ENCODE measurements at places on chromosomes 1 and 21.

GRCh38 chr1:10484521-10484920 is 9.8 kb downstream of the PEX14 start:
- no peak for DNase-seq

- DNase-seq: no peak
Observed at GRCh38 chr1:85315789-85316188, 39.4 kb upstream of the BCL10 start.

GRCh38 chr1:201515062-201515750 is 8.3 kb upstream of the CSRP1 start:
- no peak for DNase-seq

DNA sequence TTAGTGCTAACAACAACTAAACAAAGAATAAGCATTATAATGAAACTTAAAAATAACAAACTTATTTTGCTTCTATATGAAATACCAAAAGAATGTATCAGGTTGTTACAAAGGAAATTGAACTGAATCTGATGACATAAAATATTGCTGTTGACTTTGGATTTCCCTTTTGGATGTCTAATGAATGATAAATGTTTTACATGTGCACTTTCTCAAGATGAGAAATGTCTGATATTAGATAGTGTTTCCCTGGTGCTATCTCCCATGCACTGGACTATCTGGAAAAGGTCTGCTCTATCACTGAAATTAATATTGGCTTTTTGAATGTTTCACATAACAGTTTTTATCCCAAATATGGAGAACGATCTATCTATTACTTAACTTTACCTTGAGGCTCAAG is 179.9 kb downstream of the HMCN1 start:
- no peak for DNase-seq

GRCh38 chr1:20614131-20614579 is 19.1 kb upstream of the PINK1 start:
- no peak for DNase-seq

- DNase-seq: no peak
Observed at GRCh38 chr1:224914292-224914900, 15.1 kb upstream of the DNAH14 start.

- no peak for DNase-seq
Observed at GRCh38 chr1:34065498-34065897, 99.5 kb downstream of the CSMD2 start.

DNA sequence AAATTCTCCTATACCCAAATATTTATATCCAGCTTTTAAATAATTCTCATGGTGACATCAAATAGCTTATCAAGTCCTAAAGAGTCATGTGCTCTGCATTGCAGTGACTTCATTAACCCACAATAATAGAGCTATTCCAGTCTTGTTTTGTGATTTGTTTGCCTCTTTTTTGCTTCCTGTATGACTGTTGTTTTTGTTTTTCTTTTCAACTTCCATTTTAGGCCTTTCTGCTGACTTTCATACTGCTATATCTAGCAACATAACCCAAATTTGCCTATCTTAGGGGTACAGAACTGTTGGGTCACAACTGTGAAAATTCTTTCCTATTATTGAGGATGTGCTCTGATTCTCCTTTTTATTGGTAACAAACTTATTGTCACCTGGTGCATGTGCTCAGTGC is 30.3 kb downstream of the SPATA17 start:
- no peak for DNase-seq

GRCh38 chr21:32329776-32330175 is 31.1 kb downstream of the MRAP start:
- DNase-seq: no peak

GRCh38 chr1:170617591-170618330 is 46.2 kb upstream of the PRRX1 start:
- DNase-seq: no peak

- DNase-seq: no peak
Observed at GRCh38 chr1:66403007-66403731, 130.8 kb upstream of the SGIP1 start.

DNA sequence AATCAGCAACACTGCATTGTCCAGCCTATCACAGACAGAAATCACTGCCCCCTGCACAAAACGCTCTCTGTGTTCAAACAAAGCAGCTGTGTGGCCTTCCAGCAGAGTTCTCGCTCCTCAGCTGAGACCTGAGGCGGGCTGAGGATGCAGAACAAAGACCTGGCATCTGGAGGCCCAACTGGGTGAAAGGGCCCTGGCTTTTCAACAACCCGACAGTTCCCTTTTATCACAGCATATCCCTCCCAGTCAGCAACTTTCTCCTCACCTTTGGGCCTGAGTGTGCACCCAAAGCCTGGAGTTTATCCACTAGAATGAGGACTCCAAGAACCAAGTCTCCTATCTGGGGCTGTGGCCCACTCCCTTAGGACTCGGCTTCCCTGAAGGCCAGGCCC is 42.6 kb upstream of the A3GALT2 start:
- DNase-seq: no peak

GRCh38 chr21:35345954-35346353 is 296.9 kb upstream of the RUNX1 start:
- no peak for DNase-seq

DNA sequence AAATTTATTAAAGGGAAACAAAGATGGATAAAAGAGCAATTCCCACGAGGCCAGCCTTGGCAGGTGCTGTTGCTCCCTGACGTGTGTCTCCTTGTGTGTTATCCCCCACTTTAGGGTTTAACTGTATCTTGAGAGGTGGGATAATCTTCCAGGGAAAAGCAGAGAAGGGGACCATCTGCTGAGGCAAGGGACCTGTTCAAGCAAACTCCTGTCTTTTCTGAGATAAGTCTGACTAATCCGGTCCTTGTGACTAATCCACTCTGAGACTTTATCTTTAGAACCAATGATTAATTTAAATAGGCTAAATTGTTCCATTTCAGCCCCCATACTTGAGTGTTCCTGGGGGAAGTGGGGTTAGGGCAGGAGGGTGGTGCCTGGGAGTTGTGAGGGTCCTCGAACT is 163.6 kb downstream of the CAMTA1 start:
- no peak for DNase-seq

- no peak for DNase-seq
Observed at GRCh38 chr1:6386371-6386949, 7.1 kb downstream of the ACOT7 start.

DNA sequence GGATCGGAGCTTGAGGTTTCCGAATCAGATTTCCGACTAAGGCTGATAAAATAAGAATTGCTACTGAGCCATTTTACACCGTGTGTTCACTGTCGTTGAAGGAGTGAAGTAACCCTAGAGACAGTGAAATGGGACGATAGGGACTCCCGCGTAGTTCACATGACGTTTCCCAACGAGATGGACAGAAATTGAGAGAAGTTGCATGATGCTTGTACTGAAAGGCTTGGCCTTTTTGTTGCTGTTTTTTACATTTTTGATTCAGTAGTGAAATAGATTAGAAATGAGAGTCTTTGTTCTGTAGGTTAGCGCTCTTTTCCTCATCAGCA is 1.2 kb downstream of the KHDRBS1 start:
- no peak for DNase-seq

- DNase-seq: no peak
Observed at GRCh38 chr21:43188181-43188580, 19.4 kb downstream of the CRYAA start.

DNA sequence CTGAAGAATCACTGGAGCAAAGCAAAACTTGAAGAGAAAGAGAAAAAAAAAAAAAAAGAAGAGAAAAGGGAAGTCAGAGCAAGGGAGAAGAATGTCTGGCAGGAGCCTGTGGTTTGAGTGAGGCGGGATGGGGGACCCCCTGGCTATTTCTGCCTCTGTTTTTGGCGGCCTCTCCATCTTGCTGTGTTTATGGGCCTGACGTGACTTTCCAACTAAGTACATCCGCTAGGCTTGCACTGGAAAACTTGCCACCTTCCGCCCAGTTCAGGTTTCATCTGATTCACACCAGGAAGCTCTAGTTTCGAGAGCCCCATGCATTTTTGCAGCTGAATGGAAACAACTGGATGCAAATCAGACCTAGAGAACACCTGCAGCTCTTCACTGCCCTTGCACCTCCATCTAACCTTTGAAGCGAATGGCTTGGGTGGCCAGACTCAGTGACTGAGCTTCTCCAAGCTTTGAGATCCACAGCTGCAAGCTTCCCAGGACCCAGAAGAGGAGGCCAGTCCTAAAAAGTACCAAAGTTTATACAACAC is 28.0 kb downstream of the TBX15 start:
- no peak for DNase-seq

- DNase-seq: no peak
Observed at GRCh38 chr1:17381161-17381560, 9.2 kb downstream of the PADI6 start.

DNA sequence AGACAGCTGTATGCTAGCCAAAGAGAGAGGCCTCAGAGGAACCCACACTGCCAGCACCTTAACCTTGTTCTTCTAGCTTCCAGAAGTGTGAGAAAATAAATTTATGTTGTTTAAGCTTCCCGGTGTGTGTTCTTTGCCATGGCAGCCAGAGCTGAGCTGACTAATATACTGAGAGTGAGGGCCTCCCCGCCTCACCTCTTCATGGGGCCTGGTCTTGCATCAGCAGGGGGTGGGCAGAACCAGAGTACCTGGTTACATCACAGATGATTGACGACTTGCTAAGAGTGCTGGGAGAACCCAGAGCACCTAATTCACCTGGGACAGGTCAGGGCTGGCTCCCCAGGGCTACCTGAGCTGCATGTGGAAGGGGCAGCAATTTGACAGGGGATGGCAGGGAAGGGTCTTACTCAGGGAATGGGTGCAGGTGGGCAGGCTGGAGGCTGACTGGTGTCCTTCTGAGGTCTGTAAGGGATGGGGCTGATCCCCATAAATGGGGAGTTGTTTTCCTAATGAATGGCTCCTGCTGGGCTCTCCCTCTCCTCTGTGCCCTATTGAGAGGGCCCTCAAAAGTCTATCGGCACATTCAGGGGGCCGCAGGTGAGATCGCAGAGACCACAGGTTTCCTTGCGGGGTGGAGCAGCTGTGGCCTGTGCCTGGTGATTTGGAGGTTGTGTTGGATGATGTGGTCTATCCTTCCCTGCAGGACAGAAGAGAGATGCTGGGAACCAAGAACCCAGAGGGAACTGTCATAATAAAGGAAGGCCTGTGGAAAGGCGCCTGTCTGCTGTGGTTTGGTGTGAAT is 60.6 kb upstream of the ETV3 start:
- no peak for DNase-seq

- no peak for DNase-seq
Observed at GRCh38 chr1:206578978-206579374, 33.3 kb downstream of the EIF2D start.

- no peak for DNase-seq
Observed at GRCh38 chr1:227562933-227563323, 428 bp upstream of the ZNF678 start.

GRCh38 chr1:40530735-40531380 is 579 bp upstream of the ZNF684 start:
- no peak for DNase-seq

DNA sequence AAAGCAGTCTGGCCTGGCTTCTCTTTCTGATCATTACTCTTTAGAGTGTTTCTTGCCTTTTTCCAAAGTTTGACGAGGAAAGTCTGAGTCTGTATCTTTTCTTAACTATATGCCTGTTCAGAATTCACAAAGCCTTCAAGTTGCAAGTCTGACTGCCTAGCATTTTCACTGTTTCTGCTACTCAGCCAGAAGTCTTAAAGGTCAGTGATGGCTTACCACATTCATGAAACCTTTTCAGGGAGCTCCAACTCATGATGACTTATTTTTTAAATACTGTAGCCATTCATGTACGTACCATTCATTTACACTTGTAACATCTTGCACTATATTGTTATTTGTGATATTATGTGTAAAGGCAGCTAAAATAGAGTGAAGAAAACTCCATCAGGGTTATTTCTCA is 58.2 kb downstream of the TNFSF4 start:
- no peak for DNase-seq

DNA sequence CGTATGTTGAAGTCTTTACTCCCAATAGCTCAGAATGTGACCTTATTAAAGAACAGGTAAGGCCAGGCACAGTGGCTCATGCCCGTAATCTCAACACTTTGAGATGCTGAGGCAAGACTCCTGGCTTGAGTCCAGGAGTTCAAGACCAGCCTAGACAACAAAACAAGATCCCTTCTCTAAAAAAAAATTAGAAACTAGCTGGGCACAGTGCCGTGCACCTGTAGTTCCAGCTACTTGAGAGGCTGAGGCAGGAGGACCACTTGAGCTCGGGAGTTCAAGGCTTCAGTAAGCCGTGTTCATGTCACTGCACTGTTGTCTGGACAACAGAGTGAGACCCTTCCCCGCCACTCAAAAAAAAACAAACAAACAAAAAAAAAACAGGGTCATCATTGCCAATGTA is 171.3 kb downstream of the RERE start:
- DNase-seq: no peak

DNA sequence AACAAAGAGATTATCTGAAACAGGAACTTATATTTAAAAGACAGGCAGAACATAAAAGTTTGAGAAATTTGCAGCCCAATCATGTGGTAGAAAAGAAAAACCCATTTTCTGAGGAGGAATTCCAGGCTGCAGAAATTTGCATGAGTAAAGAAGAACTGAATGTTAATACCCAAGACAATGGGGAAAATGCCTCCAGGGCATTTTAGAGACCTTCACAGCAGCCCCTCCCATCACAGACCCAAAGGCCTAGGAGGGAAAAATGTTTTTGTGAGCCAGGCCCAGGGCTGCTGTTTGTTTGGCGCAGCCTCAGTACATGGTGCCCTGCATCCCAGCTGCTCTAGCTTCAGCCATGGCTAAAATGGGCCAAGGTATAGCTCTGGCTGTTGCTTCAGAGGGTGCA is 554.3 kb upstream of the CHRM3 start:
- no peak for DNase-seq

- no peak for DNase-seq
Observed at GRCh38 chr1:177862916-177863315, 106.9 kb downstream of the SEC16B start.

DNA sequence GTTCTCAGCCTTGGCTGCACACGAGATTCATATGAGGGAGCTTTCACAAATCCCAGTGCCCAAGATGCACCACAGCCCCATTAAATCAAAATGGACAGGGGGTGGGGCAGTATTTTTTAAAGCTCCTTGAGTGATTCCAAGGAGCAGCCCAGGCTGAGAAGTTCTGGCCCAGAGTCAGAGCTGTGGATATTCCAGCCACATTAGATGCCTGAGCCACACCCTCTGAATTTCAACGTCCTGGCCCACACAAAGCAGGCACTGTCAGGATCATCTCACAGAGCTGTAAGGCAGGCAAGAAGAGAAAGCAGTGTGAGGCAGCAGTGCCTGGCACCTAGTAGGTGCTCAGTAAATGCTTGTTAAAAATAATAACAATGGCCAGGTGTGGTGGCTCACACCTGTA is 37.4 kb downstream of the PAX7 start:
- no peak for DNase-seq

GRCh38 chr1:41955461-41956159 is 36.9 kb upstream of the HIVEP3 start:
- no peak for DNase-seq

Measured in T-helper 9 cell (primary cell).